ENCODE measurements at places on chromosomes 1 and 21.
A peak's percentile ranks its signal among the peaks of the same experiment; 100 is the strongest.

- DNase-seq, result no peak
Measured at GRCh38 chr1:234603221-234604204, 6.5 kb downstream of the IRF2BP2 start.

GRCh38 chr1:19467199-19468187 lies 17.8 kb downstream of the CAPZB start:
- no peak for DNase-seq

- peak; percentile 49 for DNase-seq
Measured at GRCh38 chr1:84164567-84165021, 20.5 kb downstream of the PRKACB start.

DNA sequence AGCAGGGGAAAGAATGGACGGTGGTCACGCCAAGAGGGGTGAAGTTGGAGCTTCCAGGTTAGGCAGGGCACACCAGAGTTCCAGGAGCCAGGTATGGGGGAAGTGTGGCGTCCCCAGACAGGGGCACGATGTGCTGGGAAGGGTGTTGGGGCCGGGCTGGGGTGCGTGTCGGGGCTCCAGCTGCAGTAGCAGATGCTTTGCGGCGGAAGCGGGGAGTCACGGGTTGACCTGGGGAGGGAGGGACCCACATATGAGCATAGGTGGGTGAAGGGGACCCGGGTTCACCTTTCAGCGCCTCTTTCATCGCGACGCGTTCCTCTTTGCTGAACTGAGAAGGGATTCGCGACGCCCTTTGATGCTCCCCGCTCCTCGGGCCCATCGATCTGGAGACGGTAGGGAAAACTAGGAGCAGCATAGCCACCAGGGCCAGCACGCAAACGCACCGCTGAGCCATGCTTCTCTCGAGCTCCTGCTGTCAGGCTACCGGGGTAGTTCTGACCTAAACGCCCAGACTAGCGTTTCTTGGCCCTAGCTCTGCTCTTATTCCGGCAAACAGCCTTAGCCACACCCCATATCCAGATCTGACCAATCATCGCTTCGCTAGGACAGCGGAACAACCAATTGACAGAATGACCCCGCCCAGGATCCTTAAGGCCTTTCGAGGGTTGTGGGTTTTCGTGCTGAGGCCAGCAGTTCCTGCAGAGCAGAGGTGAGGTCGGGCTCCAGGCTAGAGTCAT lies at the start of gene PM20D1:
Gene PM20D1 (minus strand): TSS at position 514 of the 737 bp plus-strand sequence. CDS start 60 bp downstream, at position 454.
- DNase-seq, result peak; percentile 55

- peak; percentile 89 for DNase-seq
Measured at GRCh38 chr1:226602186-226603021, 53.8 kb downstream of the STUM start.

DNA sequence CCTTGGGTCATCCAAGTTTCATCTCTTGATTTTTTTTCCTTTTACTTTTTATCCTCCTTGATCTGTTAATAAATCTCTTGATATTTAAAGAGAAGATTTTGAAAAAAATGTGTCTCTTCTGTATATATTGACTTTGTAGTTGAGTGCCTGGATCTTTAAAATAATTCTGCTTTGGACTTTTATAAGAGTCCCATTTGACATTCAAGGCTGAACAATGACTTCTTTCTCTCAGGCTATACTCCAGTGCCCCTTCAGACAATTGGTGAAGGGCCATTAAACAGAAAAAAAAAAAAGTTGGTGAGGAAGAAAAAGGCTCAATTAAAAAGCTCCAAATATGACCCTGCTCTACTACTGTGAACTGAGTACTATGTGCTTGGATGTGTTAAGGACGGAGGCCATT lies 40.9 kb upstream of the CITED4 start:
- no peak for DNase-seq

- no peak for DNase-seq
Measured at GRCh38 chr1:58709540-58710175, 9.8 kb upstream of the MYSM1 start.

GRCh38 chr1:57124768-57125446 lies 159.1 kb upstream of the C8B start:
- no peak for DNase-seq

DNA sequence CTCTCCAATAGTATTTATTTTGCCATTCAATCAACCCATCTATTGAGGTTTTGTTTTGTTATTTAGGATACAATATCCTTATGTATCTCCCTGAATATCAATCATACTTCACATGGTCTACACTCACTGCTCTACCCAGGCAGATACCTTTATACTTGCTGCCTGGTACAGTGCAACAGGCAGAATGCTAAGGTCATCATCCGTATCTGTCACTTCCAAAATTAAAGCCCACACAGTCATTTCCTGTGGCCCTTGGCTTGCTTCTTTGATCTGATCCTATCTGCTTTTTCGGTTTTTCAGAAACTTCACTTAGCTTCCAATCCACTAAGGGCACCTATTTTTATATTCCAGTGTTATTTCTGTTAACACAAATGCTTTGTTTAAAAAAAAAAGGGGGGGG lies 22.3 kb upstream of the ZZZ3 start:
- DNase-seq, result no peak

DNA sequence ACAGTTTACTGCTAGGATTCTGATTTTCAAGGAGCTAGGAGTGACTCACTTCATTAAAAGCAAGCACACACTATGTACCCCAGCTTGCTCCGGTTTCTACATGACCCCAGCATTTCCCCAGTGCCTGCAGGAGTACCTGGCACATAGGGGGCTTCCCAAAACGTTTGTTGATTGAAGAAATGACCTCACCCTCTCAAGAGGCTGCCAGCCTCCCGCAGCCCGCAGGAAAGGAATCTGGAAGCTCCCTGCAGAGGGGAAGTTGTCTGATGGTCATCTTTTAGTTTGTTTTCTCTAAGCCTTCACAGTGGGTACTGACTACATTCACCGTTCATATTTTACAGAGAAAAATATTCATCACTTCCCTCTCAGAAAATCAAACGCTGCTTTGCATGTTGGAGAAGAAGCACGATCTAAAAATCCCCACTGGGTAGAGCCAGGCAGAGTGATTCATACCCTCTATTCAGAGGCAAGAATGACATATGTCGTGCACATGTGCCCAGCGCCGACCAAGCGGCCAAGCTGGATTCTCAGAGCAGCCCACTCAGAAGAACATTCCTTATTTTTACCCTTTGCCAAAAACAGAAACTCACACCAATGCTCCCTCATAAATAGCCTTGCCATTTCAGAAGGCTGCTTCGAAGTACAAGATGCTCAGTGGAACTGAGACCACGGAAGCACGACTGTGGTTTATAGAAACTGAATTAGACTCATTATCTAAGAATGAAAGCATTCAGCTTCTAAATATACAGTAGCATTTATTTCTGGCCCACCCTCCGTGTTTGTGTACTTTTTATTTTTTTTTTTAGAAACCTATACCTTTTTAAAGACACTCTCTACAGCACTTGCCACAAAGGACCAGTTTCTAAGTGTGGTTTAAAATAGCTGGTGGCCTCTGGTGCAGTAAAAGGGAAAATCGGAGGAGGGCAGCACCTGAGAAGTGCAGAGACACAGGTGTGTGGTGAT lies 143.2 kb downstream of the MIS18A start:
- peak; percentile 40 for DNase-seq

DNA sequence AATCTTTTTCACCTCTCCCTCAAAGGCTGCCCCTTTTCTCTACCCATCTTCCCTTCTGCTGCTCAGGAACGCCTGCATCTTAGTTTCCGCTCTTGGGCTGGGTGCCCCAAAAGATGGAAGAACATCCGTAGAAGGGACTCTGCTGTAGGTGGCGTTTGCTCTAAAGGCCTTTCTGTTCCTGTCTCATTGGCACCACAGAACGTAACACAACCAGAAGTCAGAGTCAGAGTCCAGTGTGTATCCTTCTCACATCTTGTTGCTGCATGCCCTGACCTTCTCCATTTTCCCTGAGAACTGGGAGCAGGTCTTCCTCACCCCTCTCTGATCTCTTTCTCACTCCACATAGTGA lies 103.3 kb downstream of the RNF220 start:
- DNase-seq, result no peak

DNA sequence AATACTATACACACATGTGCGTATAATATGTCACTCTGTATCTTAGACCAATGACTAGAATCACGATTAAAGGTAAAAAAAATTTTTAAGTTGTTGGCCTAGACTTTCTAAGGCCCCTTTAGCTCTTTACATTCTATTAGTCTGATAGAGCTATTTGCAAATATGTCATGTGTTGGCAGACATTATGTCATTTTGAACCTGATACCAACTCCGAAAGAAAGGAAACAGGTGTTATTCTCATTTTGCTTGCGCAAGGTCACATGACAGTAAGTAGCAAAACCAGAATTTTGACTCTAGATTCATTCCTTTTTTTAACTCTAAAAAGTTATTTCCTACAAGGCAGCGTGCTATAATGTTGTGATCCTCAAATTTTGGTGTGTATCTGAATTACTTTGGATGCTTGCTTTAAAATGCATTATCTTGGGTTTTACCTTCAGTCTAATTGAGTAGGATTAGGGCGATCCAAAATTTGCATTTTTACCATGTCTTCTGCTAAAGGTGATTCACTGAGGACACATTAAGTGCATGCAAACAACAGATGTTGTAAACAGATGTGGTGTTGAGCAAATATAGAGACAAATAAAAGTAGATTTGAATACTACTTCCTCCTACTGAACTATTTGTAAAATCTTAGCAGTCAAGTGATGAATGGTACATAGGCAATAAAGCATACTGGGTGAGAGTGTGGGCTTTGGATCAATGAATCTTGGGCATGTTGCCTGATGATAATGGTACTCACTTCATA lies 63.5 kb upstream of the KIAA1614 start:
- no peak for DNase-seq

DNA sequence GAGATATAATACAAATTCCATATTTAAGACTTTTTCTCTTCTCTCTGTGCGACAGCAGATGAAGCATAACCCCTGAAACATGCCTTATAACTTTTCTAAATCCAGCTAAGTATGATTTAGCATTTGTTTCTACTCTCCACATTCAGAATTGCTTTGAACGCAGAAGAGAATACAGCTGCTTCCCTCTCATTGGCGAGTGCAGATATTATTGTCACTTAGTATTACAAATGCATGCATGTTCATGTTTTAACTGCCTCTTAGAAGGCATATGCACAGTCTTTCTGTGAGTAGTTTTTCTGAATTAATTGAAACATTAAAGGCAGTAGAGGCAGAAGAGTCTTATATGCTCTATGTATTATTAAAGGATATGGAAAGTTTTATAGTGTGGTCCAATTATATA lies 217.1 kb downstream of the ZP4 start:
- DNase-seq, result no peak

GRCh38 chr1:205512059-205513045 lies 7.9 kb downstream of the CDK18 start:
- no peak for DNase-seq

- no peak for DNase-seq
Measured at GRCh38 chr1:117169871-117170596, 40.7 kb downstream of the VTCN1 start.

DNA sequence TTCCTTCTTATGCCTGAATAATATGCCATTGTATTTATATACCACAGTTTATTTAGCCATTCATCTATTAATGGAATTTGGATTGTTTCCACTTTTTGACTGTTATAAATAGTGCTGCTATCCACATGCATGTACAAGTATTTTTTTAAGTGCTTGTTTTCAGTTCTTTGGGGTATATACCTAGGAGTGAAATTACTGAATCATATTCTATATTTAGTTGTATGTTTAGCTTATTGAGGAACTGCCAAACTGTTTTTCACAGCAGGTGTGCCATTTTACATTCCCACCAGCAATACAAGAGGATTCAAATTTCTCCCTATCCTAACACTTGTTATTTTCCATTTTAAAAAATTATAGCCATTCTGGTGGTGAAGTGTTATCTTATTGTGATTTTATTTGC lies 7.6 kb upstream of the HJV start:
- DNase-seq, result no peak

DNA sequence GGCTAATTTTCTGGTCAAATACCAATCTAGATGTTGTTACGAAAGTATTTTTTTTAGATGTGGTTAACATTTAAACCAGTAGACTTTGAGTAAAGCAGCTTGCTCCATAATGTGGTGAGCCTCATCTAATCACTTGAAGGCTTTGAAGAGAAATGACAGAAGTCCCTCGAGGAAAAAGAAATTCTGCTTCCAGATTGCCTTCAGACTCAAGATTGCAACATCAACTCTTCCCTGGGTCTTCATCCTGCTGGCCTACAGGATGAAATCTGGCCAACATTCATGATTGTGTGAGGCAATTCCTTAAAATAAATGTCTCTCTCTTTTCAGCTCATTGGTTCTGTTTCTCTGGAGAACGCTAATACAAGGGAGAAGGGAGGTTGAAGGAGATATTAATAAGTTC lies 32.5 kb upstream of the SSX2IP start:
- peak; percentile 77 for DNase-seq

GRCh38 chr21:42075686-42076471 lies 4.8 kb downstream of the UMODL1 start:
- DNase-seq, result no peak

- DNase-seq, result no peak
Measured at GRCh38 chr1:37393173-37394120, 80.9 kb upstream of the ZC3H12A start.

- DNase-seq, result peak; percentile 56
Measured at GRCh38 chr1:234154320-234155251, 218.7 kb upstream of the COA6 start.

DNA sequence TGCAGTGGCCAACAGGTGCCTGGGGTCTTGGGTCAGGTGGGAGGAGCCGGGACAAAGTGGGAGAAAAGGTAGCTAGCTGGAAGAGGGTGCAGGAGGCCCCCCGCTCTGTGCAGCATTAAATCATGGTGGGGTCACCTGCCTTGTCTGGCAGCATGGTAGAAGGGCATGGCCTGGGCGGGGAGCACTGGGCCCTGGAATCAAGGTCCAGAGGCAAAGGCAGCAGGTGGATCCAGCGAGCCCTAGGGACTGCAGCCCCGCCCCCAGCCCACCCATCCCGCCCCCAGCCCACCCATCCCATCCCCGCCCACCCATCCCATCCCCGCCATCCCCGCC lies 16.7 kb upstream of the TTLL10 start:
- DNase-seq, result no peak

DNA sequence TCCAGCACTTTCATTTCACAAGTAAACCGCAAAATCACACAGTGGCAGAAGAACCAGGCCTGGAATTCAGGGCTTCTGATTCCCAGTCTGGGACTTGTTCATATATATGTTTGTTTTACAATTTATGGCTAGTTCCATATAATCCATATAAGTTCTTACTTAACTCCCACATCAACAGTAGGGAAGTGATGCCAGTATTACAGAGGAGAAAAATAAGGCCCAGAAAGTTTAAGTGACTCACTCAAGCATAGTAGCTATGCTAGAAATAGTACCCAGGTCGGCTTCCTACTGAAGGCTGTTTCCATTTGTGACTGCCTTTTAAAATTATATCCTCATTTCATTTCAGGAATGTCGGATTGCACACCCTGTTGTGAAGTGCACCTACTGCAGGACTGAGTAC lies 1.4 kb downstream of the FAM76A start:
- DNase-seq, result no peak

DNA sequence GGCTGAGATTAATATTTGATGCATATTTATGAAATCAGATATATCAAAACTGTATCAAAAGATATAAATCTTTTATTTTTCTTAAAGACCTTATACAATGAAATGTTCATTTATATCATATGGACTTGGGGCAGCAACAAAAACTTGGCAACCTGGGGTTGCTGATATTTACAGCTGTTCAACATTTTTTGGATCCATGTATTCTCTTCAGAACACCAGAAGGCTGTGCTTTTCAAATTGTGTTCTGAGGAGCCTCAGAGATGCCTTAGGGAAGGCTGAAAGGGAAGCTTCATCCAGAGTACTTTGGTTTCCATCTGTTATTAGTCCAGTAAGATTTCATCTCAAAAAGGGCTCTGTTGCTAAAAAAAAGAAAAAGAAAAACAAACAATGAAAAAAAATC lies 94.8 kb downstream of the DISC1 start:
- DNase-seq, result no peak

Measured in fibroblast of the conjunctiva (primary cell).